LNCaP clone FGC (cell line): ENCODE measurements at places on chromosomes 13 and 19.

- no peak for DNase-seq
These were observed 5.1 kb downstream of the NFKBIB start for GRCh38 chr19:38904581-38905539.

GRCh38 chr13:51147732-51148131 lies 36.7 kb upstream of the C13orf42 start:
- no peak for DNase-seq

DNA sequence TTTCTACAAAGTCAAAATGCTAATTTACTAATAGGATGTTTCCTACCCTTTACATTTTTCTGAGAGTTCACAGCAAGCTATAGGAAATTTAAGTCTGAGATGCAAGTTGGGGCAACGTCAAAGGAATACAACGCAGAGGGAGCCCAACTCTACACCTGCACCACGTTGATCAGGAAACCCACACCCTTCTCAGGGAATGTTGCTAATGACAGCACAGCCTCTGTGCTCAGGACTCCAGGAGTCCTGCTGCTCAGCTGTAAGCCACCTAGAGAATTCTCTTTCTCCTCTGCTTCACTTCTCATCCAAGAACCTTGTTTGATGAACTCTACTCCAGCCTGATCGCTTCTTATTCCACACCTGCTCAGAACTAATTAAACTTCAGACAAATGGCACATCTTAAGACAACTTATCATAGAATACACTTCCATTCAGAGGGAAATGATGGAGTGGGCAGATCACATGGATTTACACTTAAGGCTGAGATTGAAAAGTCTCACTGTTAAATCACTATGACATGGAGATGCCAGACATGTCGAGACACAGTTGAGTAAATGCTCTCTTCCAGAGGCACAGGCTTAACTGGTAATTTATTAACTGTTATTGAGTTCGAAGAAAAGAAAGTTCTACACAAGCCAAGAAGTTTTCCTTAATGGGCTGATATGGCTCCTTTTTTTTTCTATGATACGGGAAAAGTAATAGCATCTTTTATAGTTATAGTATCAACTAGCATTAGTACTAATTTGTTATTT lies 811.6 kb upstream of the ARGLU1 start:
- no peak for DNase-seq

GRCh38 chr13:48505597-48506091 lies 27.2 kb downstream of the RCBTB2 start:
- DNase-seq: no peak

DNA sequence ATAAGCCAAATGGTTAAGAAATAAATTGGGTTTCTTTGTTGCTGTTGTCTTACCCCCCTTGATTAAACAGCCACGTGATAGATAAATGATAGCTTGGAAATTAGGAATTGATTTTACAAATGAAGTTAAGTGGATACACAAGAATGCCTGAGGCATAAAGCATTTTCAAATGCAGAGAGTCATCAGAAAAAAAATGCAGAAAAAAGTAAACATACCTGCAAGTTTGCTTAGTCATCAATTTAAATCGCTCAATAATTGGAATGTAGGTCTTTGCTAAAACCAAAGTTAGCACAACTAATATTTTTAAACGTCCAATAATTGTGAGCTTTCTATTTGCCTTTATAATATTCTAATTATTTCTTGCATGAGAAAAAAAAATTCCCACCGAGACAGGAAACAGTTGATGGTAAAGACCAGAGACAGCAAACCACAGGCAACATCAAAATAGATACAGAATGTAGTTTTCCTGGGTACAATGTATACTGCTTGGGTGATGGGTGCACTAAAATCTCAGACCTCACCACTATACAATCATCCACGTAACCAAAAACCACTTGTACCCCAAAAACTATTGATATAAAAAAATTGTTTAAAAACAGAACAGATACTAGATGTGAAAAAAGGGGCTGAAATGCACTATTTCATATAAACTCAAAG lies 924.0 kb downstream of the PCDH9 start:
- no peak for DNase-seq

- DNase-seq: peak; percentile 26
These were observed 71.0 kb upstream of the SLC15A1 start for GRCh38 chr13:98823442-98823841.

GRCh38 chr13:93343097-93343496 lies 116.5 kb downstream of the GPC6 start:
- no peak for DNase-seq

- DNase-seq: no peak
These were observed 1.5 kb upstream of the IGSF23 start for GRCh38 chr19:44611812-44612295.

DNA sequence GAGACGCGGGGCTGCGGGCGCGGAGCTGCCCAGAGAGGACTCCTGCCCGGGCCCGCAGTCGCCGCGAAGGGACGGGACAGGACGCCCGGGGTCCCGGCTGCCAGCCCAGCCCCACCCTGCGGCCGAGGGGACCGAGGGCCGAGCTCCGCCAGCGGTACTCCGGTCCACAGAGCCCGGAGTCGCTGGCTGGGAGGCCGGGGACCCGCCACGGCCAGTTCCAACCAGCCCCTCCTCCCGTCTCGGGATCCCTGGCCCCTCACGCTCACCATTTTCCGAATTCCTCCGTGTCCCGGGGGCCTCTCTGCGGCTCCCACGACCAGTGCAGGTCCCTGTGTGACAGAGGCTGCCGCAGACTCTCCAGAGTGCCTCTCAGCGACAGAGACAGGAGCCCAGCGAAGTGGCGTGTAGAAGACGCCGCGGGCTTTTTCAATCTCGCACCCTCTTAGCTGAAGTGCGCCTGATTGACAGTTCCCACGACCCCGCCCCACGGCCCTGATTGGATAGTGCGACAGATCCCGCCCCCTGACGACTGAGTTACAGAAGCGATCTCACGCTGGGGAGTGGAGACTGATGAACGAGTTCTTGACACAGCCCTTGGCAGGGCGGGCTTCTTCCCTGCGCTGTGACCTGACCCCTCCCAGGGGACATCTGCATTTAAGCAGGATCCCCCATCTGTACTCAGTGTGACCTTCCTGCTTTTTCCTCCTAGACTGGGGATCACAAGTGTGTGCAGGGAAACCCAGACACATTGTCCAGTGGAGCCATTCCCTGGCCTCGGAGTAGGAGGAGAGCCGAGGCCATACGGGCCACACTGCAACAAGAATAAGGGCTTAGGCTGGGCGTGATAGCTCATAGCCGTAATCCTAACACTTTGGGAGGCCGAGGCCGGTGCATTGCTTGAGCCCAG lies 44.0 kb downstream of the ZNF823 start:
- peak; percentile 86 for DNase-seq

DNA sequence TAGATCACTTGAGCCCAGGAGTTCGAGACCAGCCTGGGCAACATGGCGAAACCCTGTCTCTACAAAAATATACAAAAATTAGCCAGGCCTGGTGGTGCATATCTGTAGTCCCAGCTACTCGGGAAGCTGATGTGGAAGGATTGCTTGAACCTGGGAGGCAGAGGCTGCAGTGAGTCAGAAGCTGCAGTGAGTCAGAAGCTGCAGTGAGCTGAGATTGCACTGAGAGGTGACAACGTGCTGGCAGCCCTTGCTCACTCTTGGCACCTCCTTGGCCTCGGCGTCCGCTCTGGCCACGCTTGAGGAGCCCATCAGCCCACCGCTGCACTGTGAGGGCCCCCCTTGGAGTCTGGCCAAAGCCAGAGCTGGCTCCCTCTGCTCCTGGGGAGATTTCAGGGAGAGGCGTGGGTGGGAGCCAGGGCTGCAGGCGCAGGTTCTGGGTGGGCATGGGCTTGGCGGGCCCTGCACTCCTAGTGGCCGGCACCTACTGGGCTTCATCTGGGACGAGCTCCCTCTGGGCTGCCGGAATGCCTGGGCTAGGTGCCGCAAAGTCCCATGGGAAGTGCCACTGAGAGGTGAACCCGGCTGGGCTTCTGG lies 39.5 kb upstream of the RPL21 start:
- no peak for DNase-seq

- DNase-seq: peak; percentile 35
These were observed at the start of gene STXBP2 for GRCh38 chr19:7636691-7637373. TSS of gene STXBP2 (plus strand) at chr19:7637110. CDS start at chr19:7637150, 40 bp downstream.

GRCh38 chr19:51325161-51325976 lies 13.9 kb downstream of the IGLON5 start:
- no peak for DNase-seq

DNA sequence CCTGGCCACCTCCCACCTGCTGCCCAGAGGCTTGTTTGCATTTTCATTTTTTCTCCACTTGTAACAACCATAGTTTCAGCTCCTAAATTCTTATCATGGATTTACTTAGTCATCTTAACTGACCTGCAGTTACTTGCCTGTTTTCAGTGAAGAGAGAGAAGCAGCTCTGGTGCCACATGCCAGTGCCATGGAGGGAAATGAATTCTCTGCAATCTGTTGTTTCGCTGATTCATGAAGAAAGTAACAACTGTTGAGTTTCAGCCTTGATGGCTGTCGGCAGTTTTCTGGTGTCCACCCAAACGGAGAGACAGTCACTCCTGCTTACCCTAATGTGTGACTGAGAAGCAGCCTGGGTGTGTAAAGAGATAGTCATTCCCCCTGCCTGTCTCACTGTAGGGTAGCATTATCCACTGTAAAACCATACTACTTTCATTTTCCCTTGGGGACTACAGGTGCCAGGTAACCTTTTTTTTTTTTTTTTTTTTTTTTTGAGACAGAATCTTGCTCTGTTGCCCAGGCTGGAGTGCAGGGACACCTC lies 116.1 kb downstream of the DNAJC3 start:
- DNase-seq: no peak

DNA sequence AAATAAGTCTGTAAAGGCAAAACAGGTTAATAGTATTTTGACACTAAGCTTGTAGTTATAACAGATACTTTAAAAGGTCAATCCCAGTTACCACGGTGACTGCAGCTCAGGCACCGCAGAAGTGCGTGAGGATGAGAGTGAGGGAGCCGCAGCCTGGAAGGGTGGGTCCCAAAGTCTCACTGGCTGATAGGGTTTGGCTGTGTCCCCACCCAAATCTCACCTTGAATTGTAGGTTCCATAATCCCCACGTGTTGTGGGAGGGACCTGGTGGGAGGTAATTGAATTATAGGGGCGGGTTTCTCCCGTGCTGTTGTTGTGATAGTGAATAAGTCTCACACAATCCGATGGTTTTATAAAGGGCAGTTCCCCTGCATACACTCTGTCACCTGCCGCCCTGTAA lies 40.0 kb upstream of the GAS6 start:
- DNase-seq: no peak

DNA sequence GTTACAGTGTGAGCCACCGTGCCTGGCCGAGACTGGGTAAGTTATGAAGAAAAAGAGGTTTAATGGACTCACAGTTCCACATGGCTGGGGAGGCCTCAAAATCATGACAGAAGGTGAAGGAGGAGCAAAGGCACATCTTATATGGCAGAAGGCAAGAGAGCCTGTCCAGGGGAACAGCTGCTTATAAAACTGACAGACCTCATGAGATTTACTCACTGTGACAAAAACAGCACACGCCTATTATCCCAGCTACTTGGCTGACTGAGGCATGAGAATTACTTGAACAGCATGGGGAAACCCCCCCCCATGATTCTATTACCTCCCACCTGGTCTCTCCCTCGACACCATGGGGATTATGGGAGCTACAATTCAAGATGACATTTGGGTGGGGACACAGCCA lies 23.4 kb upstream of the ZNF561 start:
- no peak for DNase-seq

DNA sequence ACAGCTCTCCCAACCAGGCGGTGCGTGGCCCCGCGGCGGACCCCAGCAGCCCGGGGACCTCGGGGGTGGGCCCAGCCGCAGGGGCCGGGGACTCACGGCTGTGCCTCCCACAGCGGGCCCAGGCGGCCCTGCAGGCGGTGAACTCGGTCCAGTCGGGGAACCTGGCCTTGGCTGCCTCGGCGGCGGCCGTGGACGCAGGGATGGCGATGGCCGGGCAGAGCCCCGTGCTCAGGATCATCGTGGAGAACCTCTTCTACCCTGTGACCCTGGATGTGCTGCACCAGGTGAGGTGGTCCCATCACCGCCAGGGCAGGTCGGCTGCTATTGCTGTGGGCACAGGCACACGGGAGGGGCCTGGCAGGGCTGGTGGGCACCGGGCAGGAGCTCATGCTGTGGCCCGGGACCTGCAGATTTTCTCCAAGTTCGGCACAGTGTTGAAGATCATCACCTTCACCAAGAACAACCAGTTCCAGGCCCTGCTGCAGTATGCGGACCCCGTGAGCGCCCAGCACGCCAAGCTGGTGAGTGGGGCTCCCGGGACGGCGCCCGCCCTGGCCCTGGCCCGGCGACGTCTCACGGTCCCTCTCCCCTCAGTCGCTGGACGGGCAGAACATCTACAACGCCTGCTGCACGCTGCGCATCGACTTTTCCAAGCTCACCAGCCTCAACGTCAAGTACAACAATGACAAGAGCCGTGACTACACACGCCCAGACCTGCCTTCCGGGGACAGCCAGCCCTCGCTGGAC lies 7.3 kb downstream of the PTBP1 start:
- DNase-seq: no peak

DNA sequence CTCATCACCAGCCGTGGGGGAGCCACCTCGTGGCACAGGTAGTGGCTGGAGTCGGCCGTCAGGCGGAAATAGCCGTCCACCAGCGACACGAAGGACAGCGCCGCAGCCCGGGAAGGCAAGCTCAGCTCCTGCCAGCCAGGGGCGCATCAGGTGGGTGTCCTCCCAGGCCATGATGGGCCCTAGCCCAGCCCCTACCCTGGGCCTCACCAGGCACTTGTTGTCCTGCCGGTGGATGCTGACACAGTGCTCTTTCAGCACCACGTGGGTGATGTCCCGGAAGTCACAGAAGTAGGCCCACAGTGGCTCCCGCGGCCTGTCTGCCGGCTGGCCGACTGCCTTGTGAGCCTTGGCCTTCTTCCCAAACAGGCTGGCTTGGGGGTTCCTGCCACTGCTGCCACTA lies 15.7 kb downstream of the TYK2 start:
- DNase-seq: no peak

DNA sequence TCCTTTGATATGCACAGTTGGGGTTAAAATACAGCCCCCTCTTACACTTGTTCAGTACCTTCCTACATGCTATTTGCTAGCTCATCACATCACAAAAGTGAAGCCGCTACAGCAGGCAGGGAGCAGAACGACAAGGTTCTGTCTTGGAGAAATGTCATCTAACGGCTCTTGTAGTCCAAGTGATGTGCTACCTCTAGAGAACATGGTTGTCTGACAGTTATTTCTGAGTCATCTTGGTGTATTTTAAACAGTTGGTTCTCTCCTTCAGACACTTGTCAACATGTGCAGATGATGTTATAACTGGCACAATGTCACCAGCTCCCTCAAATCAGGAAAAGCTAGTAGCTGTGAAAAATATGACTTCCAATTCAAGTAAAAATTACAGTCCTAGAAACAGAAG lies 865.0 kb downstream of the PCDH9 start:
- no peak for DNase-seq
